ENCODE measurements at places on chromosomes 2 and 18.

GRCh38 chr2:108591163-108591562 is 56.9 kb downstream of the LIMS1 start:
- no peak for DNase-seq

DNA sequence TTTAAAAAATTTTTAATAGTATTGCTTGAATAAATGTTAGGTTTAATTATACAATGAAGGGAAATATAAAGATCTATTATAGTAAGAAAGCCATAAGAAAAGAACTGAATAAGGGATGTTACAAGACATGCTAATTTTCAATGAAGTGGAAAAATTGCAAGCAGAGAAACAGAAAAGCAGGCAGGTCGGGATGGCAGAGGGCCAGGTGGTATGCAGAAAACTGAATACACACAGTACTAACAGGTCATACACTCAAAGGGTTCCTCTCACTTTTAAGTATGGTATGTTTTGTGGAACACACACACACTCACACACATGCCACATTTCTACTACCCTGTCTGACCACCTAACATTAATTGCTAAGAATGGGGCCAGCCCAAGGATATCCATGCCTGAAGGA is 76.7 kb upstream of the DTNA start:
- no peak for DNase-seq

GRCh38 chr2:38375696-38376345 is 1.3 kb downstream of the ATL2 start:
- peak; percentile 66 for DNase-seq

GRCh38 chr2:231355508-231356465 is 39.7 kb upstream of the B3GNT7 start:
- DNase-seq, result no peak

GRCh38 chr2:23661276-23662050 is 265.5 kb downstream of the ATAD2B start:
- no peak for DNase-seq

GRCh38 chr2:166127217-166128155 is at the start of gene SCN1A:
SCN1A (minus strand) TSS chr2:166128020; CDS start chr2:166073621, 54,399 bp downstream.
- no peak for DNase-seq

DNA sequence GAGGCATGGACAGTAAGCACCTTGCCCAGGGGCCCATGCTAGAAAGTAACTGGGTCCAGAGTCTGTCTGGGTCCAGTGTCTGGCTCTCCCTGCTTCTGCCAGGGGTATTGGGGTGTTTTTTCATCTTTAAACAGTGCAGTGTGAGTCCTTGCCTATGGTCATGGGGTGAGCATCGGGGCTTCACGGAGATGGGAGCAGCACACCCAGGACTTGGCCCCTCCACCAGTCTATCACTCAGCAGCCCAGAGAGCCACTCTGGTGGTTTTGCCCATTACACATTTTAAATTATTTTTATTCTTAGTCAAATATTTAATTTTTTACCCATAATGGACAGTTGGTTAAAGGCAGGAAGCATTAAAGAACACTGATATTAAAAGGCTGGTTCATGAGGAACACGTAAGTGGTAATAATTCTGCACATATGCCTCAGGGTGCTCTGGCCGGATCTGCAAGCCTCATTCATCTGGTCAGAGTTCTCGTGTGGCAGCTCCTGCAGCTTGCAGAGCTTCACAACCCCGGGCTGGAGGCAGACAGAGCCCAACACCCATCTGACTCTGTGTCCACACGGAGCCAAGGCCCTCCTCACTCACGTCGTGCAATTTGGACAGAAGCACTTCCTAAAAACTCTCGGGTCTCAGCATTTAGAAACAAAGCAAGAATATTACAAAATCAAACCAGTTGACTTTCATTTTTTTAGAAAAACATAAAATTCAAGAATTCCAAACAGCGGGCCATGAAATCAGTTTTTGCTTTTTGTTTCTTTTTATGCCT is 204.1 kb downstream of the CTIF start:
- DNase-seq, result no peak
